ENCODE measurements at places on chromosomes 4 and X.

GRCh38 chrX:11722304-11722703, 35.7 kb upstream of the MSL3 start:
- no peak for DNase-seq

GRCh38 chr4:123480706-123481418, 84.3 kb downstream of the SPRY1 start:
- no peak for DNase-seq

- DNase-seq, result no peak
Measured at GRCh38 chr4:3521621-3522325, 10.4 kb downstream of the LRPAP1 start.

DNA sequence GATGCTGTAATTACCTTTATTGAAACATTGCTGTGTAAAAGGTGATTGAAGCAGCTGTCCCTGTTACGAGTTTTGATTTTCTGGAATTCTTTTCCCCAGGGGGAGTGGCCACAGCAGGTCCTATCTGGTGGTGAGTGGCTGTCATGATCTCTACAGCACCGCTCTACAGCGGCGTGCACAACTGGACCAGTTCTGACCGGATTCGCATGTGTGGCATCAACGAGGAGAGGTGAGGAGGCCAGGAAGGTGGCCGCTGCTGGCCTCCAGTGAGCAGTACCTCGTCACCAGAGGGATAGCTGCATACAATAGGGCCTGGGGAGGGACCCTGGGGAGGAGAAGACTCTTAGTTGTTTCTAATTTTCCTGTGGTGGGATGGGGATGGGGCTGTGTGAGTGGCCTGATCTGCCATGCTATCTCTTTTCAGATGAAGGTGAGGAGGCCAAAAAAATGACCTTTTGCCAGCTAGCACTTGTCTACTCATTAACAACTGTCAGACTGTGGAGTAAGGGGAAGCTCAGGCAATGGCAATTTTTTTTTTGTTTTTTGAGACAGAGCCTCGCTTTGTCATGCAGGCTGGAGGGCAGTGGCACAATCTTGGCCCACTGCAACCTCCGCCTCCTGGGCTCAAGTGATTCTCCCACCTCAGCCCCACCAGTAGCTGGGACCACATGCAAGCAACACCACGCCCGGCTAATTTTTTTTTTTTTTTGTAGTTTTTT, 22.8 kb downstream of the BCORL1 start:
- DNase-seq, result no peak

DNA sequence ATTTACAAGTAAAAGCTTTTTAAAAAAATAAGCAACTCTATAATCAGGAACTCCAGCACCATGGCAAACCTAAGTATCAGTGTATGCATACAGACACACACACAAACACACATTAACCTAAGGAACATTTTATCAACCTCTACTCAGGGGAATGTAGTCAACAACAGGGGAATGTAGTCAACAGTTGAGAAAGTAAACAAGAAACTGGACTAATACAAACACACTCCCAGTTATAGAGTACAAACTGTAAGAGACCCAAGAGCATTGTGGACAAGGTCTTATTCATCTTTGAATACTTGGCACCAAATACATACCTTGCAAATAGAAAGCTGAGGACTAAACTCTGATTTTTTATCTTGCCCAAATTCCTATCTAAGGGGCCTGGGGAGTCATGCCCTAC, 36.2 kb downstream of the PAPSS1 start:
- peak; percentile 18 for DNase-seq

DNA sequence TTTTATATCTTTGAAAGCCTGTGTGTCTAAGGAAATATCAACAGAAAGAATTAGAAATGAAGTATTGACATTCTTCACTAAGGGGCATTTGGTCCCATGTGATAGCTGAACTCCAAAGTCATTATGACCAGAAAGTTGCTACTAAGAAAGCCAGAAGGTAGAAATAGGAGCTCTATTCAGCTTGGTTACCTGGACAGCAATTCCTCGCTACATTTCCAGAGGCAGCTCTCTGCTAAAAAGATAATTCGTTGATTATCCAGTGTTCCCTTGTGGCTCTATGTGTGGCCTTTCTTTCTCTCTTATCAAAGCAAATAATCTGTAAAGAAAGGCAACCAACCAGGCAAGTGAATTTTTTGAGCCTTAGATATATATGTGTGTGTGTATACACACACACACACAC, 341.3 kb downstream of the ADGRL3 start:
- DNase-seq, result no peak

DNA sequence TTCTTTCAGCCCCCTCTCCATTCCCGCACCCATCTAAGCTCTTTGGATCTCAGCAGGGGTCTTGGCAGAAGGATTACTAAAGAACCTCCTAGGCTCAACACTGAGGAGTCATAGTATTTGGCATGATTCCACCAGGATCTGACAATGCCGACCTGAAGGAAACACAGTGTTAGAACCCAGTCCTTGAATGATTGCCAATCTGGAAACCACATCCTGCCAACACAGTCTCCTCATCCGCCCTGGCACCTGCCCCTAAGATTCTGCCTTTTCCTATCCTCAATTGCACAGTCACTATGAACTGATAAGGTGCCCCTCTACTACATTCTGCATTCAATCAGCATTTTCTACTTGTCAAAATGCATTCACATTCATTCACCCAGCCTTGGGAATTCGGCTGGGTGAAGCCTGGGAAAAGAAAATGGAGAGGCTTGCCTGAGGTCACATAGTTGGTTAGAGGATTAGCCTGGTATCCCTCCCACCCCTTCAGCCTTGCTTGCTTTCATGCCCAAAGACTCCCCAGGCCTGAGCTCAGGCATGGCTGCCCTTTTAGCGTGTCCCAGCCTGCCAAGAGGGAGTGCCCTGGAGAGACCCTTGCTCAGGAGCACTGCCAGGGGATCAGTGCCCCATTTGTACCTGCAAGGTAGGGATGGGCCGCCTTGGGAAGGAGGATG, 2.2 kb upstream of the CLDN2 start:
- peak; percentile 35 for DNase-seq

GRCh38 chr4:138871555-138871875, 144.1 kb upstream of the NOCT start:
- no peak for DNase-seq

- no peak for DNase-seq
Measured at GRCh38 chr4:180280726-180281297, 1962.4 kb upstream of the TENM3 start.

GRCh38 chr4:4922441-4922840, 63.0 kb downstream of the MSX1 start:
- DNase-seq, result no peak

- DNase-seq, result no peak
Measured at GRCh38 chrX:10120828-10121227, 35.9 kb upstream of the CLCN4 start.

- DNase-seq, result peak; percentile 1
Measured at GRCh38 chrX:115988825-115989224, 181.7 kb upstream of the AGTR2 start.

DNA sequence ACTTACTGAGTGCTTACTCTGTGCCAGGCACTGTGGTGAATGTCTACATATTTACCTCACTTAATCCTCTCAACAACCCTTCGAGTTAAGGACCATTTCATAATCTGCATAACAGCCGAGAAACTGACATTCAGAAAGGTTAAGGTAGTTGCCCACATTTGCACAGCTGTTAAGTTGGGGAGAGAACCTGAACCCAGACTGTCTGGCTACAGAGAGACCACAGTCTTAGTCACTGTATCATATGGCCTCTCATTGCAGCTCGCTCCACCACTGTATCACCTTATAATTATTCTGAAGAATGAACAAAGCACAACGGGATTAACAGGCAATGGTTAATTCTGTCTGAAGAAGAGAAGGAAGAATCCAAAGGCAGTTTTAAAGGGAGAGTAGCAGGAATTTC, 98.5 kb downstream of the ADGRA3 start:
- no peak for DNase-seq

- DNase-seq, result peak; percentile 68
Measured at GRCh38 chr4:39415678-39416283, 9.1 kb downstream of the KLB start.

DNA sequence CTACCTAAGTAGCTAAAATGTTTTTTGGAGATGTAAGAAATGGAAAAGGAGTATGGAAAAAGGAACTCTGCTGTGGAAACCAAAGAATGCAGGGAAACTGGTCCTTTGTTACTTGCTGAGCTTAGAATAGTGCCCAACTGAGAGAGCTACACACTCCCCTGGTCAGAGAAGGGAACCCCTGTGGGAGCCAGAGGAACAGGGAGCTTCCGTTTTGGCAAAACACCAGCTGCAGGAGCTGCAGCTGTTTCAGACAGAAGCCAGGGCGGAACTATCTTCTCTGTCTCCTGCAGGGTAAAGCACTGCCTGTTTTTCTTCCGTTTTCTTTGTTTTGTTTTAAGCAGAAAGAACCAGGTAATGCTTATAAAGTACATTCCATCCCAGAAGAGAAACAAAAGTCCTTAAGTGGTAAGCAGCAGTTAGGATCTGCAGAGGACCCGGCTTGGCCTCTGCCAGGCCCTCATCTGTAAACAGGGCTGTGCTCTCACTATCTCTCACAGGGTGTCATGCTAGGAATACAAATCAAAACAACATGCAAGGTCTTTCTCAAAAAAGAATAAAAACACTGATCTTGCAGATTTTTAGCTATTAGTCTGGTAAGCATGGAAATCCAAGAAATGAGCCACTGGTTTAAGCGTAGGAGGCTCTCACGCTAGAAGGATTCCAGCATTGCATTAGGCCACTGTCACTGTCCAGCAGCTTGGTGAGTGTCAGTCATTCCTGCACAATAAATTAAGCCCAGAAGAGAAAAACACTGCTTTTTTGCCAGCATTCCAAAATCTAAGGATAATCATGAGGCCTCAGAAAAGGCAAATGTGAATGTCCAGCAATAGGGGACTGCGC, 76.1 kb downstream of the CHST7 start:
- DNase-seq, result peak; percentile 35

- no peak for DNase-seq
Measured at GRCh38 chr4:183164963-183165362, 65.9 kb downstream of the WWC2 start.

DNA sequence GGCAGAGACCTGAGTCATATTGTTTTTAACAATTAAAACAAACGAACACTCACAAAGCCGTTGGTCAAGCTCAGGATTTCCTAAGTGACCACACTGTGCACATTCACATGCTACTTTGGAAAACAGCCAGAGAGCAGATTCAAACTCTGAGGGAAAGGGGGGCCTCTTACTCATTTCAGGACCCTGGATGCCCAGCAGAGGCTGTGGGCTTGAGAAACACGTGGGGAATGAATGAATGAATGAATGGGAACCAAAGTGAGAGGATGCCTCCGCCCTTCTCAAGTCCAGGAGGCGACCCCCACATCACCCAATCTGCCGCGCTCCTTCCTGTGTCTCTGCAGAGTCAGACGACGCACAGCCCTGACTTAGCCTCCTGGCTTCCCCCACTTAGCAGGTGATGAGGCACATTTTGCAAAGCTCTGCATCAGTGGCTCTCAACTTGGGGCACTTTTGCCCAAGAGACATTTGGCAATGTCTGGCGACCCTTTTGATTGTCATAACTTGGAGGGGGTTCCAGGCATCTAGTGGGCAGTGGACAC, 76.0 kb downstream of the ABLIM2 start:
- DNase-seq, result no peak

- no peak for DNase-seq
Measured at GRCh38 chrX:46244451-46244850, 300.8 kb downstream of the ZNF674 start.

- no peak for DNase-seq
Measured at GRCh38 chr4:186563761-186564160, 8.4 kb upstream of the MTNR1A start.

DNA sequence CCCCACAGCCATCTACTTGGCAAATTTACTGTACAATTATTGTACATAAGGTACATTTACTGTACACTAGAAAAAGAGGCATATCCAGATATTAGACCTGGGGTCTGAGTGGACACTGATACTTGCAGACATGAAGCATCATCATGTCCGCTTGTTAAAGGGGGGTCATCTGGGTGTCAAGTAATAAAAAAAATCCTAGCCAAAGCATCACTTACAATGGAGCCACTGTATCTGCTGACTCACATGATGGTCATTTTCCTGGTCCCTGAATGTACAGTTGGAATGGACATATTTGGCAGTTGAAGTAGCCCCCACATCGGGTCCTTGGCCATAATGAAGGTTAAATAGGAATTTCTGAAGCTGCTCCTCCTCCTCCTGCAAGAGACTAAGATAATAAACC, 228.8 kb downstream of the THOC2 start:
- DNase-seq, result no peak

- DNase-seq, result peak; percentile 49
Measured at GRCh38 chr4:138241281-138242075, 671 bp downstream of the SLC7A11 start.

- DNase-seq, result no peak
Measured at GRCh38 chr4:6395466-6396228, 76.8 kb downstream of the PPP2R2C start.

GRCh38 chr4:165222651-165222994, 15.3 kb downstream of the KLHL2 start:
- peak; percentile 13 for DNase-seq

GRCh38 chrX:14095702-14096101, 66.0 kb upstream of the GEMIN8 start:
- DNase-seq, result peak; percentile 62

- no peak for DNase-seq
Measured at GRCh38 chrX:132559101-132559500, 70.3 kb upstream of the MBNL3 start.

DNA sequence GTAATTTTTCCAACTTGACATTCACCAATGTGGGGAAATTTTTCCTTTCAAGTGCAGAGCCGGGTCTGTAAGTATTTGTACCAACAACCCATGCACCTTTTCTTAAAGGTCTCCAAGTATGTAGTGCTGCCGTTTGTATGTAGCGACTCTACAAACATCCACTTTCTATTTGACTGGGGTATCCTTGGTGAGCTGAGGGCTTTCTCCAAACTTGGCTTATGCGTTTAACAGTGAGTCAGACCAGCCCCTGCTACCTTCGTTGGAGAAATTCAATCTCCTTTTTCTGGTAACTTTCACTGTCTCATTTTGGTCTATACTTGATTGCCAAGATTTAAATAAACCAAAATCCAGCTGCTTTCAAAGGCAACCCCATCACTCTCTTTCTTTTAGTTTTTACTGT, 34.9 kb downstream of the MGST2 start:
- DNase-seq, result no peak

GRCh38 chr4:76953956-76954355, 4.4 kb downstream of the SEPTIN11 start:
- no peak for DNase-seq

DNA sequence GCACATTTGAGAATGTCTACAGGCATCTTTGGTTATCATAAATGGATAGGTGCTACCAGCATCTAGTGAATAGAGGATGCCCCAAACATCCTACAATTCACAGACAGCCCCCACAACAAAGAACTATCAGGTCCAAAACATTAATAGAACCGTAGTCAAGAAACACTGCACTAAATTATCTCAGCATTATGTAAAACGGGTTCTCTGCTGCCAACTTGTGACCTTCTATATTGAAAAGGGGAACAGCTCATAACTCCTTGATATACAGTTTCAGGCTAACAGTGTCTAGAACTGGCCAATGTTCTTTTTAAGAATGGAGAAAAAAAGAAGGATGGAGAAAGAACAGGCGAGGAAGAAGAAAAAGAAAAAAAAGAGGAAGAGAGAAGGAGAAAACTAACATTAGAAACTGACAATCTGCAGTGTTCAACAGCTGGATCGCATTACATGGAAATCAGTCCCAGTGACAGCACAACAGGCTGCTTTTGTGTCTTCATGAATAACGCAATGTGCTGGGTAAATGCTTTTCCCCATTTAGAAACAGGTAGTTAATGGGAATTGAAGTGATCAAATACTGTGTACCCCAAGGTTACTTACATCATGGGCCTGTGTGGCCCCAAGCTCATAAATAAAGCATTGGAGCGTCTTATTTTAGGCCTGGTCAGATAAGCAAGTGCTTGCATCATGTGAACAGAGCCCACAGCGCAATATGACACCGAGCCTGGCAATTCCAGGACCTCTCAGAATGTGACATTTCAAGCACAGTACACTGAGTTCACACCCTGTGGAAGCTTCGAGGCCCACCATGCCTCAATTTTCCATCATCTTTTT, 339.5 kb downstream of the DHX15 start:
- no peak for DNase-seq

Data from fibroblast of villous mesenchyme (primary cell).